ENCODE measurements at places on chromosomes 6 and 20.

DNA sequence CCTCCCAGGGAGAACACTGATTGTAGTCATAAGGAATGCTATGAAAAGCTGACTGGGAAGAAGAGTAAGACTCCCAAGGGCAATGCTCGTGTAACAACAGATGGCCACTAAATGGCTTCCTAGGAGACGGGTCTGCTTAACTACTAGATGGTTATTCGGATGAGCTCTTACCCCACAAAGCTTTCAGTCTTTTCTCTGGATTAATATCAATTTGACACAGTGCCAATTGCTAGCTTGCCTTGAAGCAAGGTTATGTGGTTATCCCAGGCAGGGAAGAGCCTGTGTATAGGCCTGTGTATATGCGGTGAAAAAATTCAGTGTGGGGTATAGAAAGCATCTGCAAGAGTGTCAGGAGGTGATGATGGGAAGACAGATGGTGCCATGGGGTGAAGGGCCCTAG lies 86.4 kb upstream of the NOX3 start:
- DNase-seq = no peak

DNA sequence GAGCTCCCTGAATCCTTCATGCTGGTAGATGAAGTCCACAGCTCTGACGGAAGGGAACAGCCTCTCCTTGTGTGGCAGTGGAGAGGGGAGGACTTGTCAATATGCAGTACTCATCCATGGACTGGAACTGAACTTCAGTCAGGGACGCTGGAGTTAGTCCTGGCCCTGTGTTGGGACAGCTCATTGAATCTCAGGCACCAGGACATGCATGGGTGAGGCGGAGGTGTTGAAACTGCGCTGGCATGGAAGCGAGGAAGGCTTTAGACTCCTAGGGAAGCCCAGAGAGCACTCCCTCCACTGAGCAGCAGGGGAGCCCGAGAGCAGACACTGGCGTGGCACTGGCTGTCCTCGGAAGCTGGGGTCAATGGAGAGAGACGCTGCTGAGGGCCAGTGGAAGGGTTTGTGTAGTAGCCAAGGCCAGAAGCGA lies 161.3 kb upstream of the GGTLC1 start:
- DNase-seq = no peak

DNA sequence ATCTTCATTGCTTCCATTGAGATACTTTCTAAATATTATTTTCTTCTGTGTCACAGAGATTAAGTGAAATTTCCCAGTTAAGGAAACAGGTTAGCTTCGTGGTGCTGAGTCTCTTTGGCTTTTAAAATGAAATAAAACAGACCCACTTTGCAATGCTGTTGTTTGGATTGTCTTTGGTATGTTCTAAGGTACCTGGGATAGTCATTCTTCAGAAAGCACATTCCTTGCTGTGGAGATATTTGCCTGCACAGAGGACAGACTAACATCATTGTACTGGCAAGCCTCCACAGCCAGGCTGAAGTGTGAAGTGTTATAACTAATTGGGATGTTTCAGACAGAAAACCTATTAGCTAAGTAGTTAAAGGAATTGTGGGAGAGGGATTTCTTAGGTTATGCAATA lies 148.8 kb upstream of the EPHA7 start:
- DNase-seq = no peak

DNA sequence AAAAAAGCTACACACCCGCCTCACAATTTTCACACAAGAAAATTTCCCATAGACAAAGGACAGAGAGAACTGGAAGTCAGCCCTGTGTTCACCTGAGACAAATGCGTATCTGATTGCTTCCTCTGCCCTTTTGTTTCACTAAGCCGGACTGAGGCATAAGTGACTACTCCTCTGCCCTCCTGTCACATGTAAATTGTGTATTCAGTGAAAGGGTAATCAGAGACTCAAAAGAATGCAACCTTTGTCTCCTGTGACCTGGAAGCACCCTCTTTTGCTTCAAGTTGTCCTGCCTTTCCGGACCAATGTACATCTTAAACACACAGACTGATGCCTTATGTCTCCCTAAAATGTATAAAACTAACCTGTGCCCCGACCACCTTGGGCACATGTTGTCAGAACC lies 483.8 kb upstream of the EYS start:
- no peak for DNase-seq

DNA sequence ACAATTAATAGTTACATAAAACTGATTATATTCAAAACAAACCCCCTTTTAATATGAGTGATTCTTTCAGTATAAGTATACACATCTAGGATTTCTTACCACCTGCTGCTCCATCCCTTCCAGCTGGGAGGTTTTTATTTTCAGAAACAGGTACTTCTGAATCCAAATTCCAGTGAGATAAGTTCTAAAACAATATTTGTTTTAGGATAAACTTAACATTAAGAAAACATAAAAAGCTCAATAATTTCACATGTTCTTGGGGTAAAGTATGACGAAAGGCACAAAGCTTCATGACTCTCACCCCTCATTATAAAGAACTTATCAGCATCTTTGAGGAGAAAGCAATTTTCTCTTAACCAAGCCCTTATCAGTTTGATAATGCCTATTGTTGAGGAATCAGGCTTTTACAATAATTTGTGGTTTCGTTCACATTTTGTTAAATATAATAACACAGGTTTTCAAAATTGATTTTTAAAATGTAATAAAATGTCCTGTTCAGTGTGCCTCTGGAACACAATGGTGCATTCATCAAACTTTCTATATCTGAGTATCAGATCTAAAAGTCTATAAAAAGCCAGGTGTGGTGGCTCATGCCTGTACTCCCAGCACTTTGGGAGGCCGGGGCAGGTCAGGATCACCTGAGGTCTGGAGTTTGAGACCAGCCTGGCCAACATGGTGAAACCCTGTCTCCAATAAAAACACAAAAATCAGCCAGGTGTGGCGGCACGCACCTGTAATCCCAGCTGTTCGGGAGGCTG lies 4.3 kb downstream of the FAM217A start:
- DNase-seq = no peak

- no peak for DNase-seq
Observed at GRCh38 chr6:106730264-106730663, 100.9 kb downstream of the QRSL1 start.

DNA sequence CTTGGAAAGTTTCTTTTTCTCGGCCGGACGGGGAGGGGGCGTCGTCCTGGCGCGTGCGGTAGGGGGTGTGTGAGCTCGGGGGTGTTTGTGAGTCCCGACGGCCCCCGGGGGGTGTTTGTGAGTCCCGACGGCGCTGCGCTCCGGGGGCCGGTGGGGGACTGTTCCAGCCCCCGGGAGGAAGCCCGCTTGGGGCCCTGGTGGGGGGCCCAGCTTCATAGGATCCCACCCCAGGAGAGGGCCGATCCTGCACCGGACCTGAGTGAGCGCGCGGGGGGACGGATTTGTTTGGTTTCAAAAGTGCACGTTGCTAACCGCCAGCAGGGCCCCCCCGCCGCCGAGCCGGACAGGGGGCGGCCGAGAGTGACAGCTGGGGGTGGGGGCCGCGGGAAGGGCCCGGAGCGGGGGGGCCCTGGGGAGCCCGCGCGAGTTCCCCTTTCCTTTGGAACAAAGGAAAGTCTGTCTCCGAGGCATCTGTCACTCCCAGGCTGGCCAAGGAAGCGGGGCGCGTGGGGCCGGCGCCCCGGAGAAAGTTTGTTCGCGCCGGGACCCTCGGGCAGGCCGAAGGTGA lies 485 bp downstream of the TGIF2 start:
- no peak for DNase-seq

GRCh38 chr6:52937908-52938307 lies 28.4 kb upstream of the GSTA3 start:
- DNase-seq = no peak

DNA sequence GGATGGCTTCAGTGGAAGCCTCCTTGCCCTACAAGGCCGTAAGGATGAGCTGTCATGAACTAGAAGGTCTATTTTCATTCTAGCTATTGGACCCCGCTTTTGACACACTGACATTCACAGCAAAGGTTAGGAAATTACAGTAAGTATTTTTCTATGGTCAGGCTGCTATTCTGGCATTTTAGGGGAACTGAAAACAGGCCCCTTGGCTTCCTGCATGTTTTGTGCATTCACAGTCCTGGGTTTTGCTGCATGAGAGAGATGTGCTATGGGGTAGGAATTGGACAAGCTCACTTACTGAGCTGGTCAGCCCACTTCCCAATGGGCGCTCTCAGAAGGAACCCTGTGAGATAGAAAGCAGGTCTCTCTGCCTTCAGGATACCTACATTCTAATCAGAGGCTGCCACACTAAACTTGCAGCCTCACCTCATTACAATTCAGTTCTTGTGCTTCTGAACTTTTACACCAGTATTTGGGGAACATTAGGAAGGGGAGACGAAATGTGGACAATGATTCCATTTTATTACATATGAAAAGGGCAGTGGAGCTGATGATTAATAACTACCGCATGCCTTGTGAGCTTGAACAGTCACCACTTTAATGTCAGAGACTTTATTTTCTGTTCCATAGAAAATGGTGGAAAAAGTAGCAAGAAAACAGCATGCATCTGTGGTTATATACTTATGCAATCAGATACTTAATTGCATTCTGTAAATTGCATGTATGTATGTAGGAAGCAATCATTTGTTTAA lies 86.6 kb upstream of the TAB2 start:
- no peak for DNase-seq

- no peak for DNase-seq
Observed at GRCh38 chr20:11993886-11994461, 76.3 kb downstream of the BTBD3 start.

GRCh38 chr6:87789198-87789899 lies 87.3 kb upstream of the AKIRIN2 start:
- no peak for DNase-seq

GRCh38 chr6:112117554-112117953 lies 30.2 kb downstream of the FAM229B start:
- no peak for DNase-seq

GRCh38 chr6:54988576-54988975 lies 142.0 kb downstream of the FAM83B start:
- no peak for DNase-seq

DNA sequence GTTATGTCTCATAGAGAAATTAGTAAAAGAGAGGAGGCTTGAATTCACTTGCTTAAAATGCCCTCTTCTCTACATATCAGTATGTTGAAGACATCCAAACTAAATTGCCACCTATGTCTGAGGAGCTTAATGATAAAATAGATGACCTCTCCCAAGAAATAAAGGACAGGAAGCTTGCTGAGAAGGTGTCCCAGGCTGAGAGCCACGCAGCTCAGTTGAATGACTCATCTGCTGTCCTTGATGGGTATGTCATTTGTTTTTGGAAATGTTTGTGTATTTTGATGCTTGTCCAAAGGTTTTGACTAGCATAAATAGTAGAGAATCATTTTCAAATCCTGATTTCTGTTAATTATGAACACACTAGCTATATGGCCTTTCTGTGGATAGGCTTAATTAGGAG lies 307.7 kb downstream of the ARHGAP18 start:
- no peak for DNase-seq

DNA sequence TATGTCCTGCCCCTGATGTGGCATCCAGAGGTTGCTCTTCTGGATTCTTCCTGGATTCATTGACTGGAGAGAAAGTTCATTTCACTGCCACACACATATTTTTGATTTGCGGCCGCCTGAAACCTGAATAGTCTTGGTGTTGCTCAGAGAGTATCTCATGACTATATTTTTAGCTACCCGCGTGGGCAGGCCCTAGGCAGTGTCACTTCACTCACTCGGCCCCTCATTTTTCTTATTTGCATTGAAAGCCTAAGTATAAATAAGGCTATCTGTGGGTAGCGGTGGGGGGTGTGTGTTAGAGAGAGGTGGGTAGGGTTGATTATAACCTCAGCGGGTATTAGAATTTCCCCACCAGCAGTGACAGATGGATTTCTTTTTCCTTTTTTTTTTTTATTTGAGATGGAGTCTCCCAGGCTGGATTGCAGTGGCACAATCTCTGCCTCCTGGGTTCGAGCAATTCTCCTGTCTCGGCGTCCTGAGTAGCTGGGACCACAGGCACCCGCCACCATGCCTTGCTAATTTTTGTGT lies 113.5 kb downstream of the JARID2 start:
- no peak for DNase-seq

- no peak for DNase-seq
Observed at GRCh38 chr6:155100087-155100486, 105.0 kb downstream of the TIAM2 start.

DNA sequence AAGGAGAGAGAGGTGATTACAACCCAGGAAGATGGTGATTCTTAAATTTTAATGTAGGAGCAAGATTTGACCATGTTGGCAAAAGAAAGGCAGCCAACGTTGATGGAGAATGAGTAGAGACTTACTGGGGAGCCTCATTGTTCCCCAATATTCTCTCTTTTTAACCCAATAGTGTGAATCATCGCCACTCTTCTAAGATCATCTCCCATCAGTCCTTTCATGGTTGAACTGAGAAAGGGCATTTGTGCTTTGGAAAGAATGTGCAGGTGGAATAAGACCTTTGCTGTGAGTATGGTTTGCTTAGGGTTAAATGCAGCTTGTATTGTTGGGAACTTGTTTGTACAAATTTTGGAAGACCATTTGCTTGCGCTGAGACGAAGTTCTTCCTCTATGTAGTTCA lies 231.0 kb downstream of the TBXT start:
- DNase-seq = no peak

DNA sequence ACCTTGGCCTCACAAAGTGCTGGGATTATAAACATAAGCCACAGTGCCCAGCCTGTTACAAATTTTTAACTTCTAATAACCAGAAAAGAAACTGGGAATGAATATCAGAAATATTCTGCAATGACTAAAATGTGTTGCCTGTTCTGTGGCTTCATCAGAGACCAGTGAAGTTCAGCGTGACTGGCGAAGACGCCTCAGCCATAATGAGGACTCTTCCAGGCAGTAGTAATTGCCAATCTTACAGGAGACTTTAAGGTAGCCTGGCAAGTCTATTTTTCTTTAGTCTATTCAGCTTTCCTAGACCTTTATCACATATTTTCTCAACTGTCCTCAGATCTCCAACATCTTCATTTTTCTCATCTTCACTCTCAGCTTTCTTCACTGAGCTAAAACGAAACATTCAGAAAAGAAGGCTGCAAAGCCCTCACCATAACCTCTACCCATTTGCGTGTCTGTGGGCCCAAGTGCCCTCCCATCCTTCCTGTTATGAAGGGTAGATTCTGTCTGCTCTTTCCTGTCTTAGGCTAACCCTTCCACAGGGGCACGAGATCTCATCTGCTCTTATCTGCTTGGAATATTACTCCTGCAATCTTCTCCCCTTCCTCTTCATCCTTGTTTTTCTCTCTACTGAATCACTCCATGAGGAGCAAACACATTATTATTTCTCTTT lies 42.0 kb upstream of the OLIG3 start:
- no peak for DNase-seq

DNA sequence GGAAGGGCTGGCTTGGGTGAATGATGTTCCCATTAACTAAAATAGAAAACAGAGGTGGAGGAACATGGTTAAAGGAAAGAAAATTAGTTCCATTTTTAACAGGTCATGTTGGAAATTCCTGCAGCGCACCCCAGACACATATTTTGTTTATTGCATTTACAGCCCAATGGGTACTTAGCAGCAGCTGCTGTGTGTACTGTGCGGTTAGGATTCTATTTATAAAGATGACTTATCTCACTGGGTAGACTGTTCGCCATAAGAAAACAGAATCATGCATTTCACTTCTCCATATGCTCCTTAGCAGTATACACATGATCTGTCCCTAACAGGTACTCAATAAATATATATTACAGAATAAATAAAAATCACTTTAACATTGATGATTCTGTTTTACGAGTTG lies 135.8 kb downstream of the SLC35F1 start:
- DNase-seq = no peak

GRCh38 chr20:51410586-51411325 lies 131.8 kb downstream of the NFATC2 start:
- no peak for DNase-seq
